ENCODE measurements at places on chromosomes 5 and 9.

GRCh38 chr5:56986626-56986947, 34.7 kb upstream of the MIER3 start:
- DNase-seq: no peak

DNA sequence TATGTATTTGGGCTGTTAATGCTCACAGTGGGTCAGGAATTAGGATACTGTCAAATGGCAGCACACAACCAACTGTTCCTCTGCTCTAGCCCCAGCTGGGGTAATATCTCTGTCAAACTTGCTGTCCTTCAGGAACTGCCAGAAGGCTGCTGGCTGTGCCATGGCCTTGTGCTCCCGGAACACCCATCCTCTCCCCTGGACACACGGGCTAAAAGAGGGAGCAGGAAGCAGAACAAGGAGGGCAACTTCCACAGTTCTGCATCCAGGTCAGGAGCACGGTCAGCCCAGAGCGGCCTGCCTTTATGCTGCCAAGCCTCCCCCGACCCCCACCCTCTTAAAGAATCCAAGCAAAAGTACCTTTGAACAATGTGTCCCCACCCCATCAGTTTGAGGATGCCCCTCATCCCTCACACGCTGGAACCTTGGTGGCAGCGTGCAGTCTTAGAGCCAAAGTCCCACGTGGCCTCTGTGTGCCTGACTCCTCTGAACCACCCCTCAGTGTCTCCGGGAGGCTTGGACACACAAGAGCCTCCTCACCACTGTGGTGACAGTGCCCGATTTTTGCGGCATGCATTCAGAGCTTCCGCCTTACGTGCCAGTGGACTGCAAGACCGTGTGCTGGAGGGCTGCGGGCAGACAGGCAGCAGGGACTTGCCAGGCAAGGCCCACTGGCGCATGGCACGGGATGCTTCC, 60.8 kb downstream of the PSMB7 start:
- DNase-seq: no peak

DNA sequence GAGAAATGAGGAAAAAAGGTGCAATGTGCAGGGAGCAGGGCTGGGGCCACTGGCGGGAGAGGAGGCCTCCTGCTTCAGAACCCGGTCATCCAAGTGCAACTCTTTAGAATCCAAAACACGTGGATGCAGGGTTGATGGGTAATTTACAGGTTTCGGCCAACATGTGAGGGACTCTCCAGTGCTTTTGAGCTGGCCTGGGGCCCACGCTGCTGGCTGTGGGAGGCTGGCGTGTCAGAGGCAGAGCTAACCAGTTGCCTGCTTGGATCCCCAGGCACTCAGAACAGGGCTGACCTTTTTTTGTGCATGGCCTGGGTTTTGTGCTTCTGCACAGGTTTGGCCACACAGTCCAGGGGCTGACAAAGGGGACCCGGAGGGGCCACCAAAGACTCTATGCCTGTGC, 61.6 kb downstream of the GADD45G start:
- DNase-seq: no peak

- DNase-seq: no peak
Observed at GRCh38 chr5:169182797-169183196, 118.1 kb downstream of the SLIT3 start.

DNA sequence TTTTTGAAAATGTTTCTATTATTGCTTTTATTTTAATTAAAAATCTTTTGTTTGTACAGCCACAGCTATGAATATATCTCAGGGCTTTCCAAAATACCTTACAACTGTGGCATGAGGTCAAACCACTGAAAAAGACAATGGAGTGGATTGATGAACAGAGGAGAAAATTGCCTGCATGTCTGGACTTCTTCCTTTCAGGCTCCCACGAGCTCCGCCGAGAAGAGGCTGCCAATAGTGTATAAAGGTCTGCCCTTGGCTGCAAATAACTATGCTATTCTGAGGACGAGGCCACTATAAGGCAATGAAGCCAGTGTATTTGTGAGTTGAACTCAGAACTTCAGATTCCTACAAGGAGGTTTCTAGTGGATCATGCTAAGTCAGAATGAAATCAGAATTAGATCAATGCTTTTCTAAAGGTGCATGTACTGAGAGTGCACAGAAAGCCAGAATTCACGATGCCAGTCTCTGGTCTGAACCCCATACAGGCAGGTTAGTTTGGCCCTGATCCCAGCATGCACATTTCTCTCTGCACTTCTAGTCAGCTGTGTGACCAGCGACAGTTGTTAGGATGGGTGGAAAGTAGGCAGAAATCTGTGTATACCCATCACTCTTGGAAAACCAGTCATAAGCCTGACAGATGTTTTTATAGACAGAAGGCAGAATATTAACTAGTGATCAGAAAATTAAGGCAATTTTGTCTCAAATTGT, 42.7 kb upstream of the PLPP1 start:
- DNase-seq: no peak
